Lower leg skin (tissue), 4 donors: ENCODE measurements at places on chromosomes 5 and 9. TPM values are rescaled to one million over a fixed set of nuclear protein-coding genes. Genes with fewer than 3 reads are reported as not detected.

Gene CYFIP2
- 9.8 TPM for total RNA-seq

Gene PNPLA7
- 27.2 TPM for total RNA-seq

Gene POLR3G
- total RNA-seq: 1.2 TPM

Gene MTMR12
- total RNA-seq: 30.9 TPM

Gene COL27A1
- 9.4 TPM for total RNA-seq

Gene GPSM1
- total RNA-seq: 32.7 TPM

Gene SPINK13
- not detected for total RNA-seq

Gene PGM5
- total RNA-seq: 9.8 TPM

Gene ANKDD1B
- total RNA-seq: 0.45 TPM

Gene IL4
- not detected for total RNA-seq

Gene C5
- 3.3 TPM for total RNA-seq

Gene CCNO
- total RNA-seq: 5.4 TPM

Gene C9orf152
- 4.1 TPM for total RNA-seq

Gene BTNL8
- total RNA-seq: not detected

Gene OCLN
- 102 TPM for total RNA-seq

Gene ZFAND5
- total RNA-seq: 99.6 TPM

Gene CATSPER3
- total RNA-seq: 0.59 TPM

Gene MYORG
- total RNA-seq: 4.3 TPM

Gene PAEP
- total RNA-seq: not detected
